ENCODE measurements at places on chromosomes 3 and 15. TPM values are rescaled to one million over a fixed set of nuclear protein-coding genes. Genes with fewer than 3 reads are reported as not detected.

Gene GPR160
- 37.2 TPM for polyA plus RNA-seq

- DNase-seq, result no peak
These were observed 97.5 kb downstream of the OCA2 start for GRCh38 chr15:28001641-28002040.

DNA sequence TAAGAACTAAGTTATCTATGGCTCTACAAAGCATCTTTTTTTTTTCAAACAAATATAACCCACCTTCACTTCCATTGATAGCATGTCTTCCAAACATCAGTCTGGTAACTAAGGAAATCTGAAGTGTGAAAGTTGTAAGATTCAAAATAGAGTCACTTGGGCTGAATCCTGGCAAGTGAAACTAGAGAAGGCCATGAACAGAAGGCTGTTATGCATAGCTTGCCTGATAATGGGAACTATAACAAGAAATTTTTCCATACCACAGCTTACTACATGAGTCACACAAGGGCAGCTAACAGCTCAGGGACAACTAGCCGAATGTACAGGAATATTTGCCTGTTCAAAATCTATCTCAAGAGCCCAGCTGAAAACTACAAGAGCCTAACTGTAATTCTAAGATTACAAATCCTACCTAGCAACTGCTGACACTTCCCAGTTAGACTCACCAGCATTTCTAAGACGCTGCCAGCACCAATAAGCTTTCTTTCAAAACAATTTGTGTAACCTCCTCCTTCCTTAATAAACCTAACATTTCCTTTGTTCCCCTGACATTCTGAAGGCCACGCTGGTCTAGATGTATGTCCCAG, 1066.5 kb downstream of the PLOD2 start:
- peak; percentile 76 for DNase-seq

GRCh38 chr3:128992926-128993460, 883 bp downstream of the CFAP92 start:
- peak; percentile 37 for DNase-seq

GRCh38 chr15:100759106-100759505, 120.5 kb upstream of the ALDH1A3 start:
- no peak for DNase-seq

Gene TTLL13
- not detected for polyA plus RNA-seq

DNA sequence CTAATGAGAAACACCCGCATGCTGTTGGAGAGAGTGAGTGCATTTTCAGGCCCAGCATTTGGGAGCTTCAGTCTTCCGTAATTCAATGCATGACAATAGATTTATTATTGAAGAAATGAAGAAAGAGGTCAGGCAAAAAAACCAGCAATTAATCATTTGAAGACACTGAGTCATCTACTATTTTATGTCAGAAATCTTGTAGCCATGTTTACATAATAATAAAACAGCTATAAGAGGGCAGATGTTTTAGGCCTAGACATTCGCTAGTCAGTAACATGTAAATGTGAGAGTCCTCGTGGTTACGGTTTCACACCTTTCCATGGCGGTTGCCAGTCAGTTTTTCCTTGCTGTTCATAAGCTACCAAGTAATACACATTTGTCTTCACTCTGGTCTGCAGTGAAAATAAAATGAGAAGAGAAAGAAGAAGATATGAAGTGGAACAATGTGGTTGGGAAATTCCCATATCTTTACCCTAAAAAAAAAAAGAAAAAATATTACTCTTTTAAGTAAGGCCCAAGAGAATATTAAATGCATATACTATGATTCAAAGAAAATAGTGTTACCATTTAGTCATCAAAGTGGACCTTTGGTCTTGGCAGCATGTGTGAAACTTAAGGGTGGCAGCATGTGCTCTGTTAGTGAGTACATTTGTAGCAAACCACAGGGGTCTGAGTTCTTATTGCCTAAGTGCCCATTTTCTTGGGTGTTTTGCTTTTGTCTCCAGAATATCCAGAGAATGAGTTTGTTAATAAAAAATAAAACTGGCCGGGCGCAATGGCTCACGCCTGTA, 140.5 kb upstream of the TBL1XR1 start:
- DNase-seq, result no peak

Gene SLC24A5
- polyA plus RNA-seq, result 0.23 TPM

- peak; percentile 52 for DNase-seq
These were observed 481 bp downstream of the AP4E1 start for GRCh38 chr15:50909010-50909317.

DNA sequence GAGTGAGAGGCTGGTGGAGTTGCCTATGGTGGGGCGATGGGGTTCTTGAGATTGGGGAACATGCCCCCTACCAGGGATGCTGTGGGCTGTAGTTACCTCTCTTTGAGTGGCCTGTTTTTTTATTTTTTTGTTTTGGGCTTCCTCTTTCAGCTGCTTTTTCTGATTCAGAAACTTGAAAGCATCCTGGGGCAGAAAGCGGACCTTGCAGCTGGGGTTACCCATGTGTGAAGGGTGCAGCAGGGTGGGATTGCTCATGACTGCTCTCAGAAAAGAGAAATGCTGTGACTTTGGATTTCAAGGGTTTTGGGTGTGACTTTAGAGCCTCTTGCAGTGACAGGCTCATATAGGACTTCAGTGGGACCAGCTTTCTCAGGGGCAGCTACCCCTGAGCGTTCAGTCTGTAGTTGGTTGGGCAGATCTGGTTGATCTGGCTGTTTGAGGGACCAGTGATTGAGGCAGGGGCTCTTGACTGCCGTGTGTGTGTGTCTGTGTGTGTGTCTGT, 1.8 kb downstream of the LIMD1 start:
- no peak for DNase-seq

DNA sequence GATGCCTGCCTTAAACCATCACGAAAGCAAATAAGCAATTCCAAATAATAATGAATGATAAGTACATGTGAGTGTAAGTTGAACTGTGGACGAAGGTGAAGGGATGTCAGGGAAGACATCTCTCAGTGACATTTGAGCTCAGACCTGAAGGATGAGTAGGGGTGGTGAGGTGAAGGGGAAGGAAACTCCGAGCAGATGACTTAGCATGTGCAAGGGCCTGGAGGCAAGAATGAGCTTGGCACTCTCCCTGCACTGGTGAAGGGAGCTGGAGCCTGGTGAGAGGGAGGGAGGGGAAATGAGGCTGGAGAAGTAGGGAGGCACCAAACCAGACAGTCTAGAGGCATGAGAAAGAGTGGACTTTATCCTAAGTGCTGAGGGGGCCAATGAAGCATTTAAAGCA, 84.3 kb downstream of the MTHFS start:
- DNase-seq, result no peak

Gene MINAR1
- 0.28 TPM for polyA plus RNA-seq

Gene A4GNT
- polyA plus RNA-seq, result not detected

DNA sequence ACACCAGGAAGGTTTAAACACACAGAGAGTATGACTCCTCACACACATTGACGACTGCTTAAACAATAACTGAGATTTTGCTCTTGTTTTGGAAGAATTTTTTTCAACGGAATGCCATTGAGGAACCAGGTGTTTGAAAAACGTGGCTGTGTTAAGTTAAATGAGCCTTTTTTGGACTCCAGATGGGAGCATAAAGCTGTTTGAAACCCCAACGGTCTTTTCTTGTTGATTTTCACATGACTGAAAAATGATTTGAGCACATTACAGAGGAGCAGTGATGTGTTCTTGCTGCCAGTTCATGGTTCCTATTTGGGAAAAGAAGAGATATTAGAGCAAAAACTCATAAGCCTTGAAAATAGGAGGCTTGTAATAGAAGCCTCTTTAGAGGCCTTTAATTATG, 97.8 kb upstream of the SELENOK start:
- no peak for DNase-seq

Gene FOXL2
- polyA plus RNA-seq, result 0.89 TPM

- peak; percentile 7 for DNase-seq
These were observed 9.4 kb downstream of the TP53BP1 start for GRCh38 chr15:43483297-43484128.

DNA sequence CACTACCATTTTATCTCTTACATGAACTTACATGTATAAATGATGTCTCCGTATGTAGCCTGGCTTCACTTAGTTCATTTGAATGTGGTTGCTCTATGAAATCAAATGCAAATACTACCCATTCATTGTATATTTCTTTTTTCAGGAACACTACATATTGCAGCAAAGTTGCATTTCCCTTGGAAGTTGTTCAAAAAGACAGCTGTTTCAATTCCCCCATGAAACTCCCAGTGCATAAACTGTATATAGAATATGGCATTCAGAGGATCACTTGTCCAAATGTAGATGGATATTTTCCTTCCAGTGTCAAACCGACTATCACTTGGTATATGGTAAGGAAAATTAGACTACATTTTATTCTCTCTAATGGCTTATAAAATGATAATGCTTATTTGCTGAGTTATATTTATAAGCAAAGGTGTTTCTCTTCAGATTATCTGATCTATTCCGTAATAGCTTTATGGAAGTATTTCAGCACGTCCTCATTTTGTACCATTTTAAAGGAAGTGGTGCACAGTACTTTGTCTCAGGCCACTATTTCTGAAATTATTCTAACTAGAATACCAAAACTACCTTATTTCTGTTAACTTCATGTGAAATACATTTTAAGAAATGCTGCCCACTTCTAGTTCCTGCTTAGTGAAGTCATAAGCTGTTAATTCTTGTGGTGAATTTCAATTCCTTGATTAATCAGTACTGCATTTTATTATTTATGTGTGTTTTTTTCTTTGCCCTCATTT, 95.1 kb downstream of the IL1RAP start:
- no peak for DNase-seq

DNA sequence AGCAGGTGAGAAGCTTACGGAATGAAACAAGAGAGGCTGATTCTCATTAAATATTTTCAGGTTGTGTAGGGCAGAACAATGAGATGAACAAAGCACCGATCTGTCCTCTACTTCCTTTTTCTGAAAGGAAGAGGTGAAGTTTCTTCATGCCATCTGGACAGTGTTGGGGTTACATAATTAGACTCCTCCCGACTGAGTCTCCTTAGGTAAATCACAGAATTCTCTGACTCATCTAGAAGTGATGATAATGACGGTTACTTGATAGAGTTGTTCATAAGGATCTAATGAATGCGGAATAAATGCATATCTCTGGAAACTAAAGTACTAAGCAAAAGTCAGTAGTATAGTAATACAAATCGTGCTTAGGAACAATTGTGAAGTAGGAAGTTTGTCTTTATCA, 21.2 kb downstream of the CRTC3 start:
- no peak for DNase-seq

Gene ITGB5
- polyA plus RNA-seq, result 63.6 TPM

GRCh38 chr3:118101891-118102290, 932.8 kb downstream of the IGSF11 start:
- no peak for DNase-seq

GRCh38 chr3:45771166-45771775, 25.1 kb downstream of the SLC6A20 start:
- DNase-seq, result no peak

- no peak for DNase-seq
These were observed 85.5 kb upstream of the ETV5 start for GRCh38 chr3:186194451-186194811.

GRCh38 chr15:70504988-70505387, 258.4 kb downstream of the UACA start:
- no peak for DNase-seq

GRCh38 chr3:47412453-47412756, 31.6 kb downstream of the PTPN23 start:
- DNase-seq, result no peak

Gene SMAD6
- polyA plus RNA-seq, result 1.6 TPM

DNA sequence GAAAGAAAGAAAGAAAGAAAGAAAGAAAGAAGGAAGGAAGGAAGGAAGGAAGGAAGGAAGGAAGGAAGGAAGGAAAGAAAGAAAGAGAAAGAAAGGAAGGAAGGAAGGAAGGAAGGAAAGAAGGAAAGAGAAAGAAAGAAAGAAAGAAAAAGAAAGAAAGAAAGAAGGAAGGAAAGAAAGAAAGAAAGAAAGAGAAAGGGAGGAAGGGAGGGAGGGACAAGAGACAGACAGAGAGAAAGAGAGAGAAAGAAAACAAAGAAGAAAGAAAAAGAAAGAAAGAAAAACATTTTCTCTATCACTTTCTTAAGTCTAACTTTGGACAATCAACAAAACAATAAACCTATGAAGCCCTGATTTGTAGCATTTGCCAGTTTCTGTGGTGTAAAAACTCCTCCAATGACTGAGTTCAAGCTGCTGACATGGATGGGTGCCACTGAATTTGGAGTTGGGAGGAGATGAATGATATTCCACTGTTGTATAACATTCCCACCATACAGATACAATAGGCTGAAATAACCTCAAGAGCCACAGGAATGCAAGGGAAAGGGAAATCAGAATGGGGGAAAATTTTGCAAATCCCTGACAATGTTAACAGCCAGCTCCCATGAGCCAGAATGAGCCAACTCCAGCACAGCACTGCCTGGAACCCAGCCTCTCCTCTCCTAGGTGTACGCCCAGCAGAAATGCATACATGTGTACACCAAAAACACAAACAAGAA, 15.0 kb upstream of the RTP3 start:
- no peak for DNase-seq

DNA sequence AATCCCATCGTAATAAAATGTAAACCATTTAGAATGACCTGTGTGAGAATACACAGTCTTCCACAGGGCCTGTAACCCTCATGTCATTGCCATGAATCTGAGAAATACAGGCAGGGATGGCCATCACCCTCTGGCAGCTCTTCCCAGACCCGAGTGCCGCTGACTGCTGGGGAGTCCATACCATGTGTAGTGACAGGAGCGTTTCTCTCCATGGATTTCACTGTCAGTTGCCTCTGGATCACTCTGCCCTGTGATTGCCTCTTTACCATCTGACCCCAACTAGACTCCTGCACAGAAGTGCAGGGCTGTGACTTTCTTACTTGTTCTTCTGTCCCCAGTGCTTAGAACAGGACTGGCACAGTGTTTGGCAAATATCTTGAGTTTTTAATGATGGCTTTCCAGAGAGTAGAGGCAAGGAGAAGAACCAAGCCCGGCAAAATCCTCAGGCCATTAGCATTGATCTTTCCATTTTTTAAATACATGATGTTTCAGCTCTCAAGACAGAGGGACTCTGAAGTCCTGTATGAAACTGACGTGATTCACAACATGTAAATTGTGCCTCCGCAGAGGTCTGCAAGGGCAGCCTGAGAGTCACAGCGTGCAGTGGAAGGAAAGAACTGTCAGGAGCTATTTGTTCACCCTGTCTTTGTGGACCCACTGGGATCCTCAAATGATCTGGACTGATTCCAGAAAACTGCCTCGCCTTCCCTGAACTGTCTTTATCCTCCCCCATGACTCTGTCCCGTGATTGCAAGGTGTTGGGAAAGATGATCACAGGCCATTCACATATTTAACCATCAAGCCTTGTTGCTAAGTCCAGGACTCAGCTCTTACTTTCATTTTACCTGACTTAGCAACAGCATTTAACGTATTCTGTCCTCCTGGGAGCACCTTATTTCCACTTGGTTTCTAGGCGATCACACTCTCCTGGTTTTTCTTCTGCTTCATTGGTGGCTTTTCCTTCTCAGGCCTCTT, 354.9 kb downstream of the EPHB1 start:
- no peak for DNase-seq

Gene GPR149
- polyA plus RNA-seq, result not detected

All from GM23338 (cell line).